ENCODE measurements at places on chromosomes 1 and 21.
A peak's percentile ranks its signal among the peaks of the same experiment; 100 is the strongest.

- DNase-seq: no peak
Observed at GRCh38 chr1:153646672-153647345, 11.7 kb upstream of the SNAPIN start.

- DNase-seq: no peak
Observed at GRCh38 chr1:17550729-17551584, 11.5 kb downstream of the ARHGEF10L start.

GRCh38 chr1:230916587-230917283, 48.4 kb upstream of the C1orf198 start:
- no peak for DNase-seq

GRCh38 chr1:50421768-50422674, 1.2 kb downstream of the DMRTA2 start:
- DNase-seq: no peak

GRCh38 chr1:153094426-153094825, at the start of gene SPRR2E:
SPRR2E (minus strand) TSS chr1:153094526; CDS start chr1:153093751, 775 bp downstream.
- DNase-seq: no peak

DNA sequence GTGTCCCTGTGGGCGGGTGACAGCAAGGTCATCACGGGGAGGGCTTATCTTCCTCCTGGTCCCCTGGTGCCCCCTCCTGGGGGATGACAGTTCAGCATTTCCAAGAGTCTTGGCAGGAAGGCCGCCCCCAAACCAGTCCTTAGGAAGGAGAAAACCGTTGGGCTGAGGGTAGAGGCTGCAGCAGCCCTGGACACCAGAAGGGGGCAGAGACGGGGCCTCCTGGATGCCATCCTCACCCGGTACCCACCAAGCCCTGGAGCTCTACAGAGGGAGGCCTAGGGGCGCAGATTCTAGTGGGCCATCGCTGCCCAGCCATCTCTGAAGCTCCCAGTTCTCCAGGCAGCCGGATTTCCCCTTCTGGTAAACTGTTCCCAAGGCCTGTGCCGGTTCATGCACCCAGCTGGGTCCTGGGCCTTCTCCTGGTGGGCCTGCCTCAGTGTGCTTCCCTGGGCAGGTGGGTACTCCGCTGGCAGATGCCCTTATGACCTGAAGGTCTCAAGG, 14.8 kb upstream of the ZNF669 start:
- peak; percentile 27 for DNase-seq

- no peak for DNase-seq
Observed at GRCh38 chr21:38984982-38985567, 179.3 kb downstream of the ETS2 start.

GRCh38 chr1:237444120-237444790, 402.3 kb downstream of the RYR2 start:
- DNase-seq: no peak

GRCh38 chr1:11337580-11338073, 64.6 kb downstream of the UBIAD1 start:
- DNase-seq: peak; percentile 67

- no peak for DNase-seq
Observed at GRCh38 chr1:221093903-221094791, 214.9 kb downstream of the HLX start.

DNA sequence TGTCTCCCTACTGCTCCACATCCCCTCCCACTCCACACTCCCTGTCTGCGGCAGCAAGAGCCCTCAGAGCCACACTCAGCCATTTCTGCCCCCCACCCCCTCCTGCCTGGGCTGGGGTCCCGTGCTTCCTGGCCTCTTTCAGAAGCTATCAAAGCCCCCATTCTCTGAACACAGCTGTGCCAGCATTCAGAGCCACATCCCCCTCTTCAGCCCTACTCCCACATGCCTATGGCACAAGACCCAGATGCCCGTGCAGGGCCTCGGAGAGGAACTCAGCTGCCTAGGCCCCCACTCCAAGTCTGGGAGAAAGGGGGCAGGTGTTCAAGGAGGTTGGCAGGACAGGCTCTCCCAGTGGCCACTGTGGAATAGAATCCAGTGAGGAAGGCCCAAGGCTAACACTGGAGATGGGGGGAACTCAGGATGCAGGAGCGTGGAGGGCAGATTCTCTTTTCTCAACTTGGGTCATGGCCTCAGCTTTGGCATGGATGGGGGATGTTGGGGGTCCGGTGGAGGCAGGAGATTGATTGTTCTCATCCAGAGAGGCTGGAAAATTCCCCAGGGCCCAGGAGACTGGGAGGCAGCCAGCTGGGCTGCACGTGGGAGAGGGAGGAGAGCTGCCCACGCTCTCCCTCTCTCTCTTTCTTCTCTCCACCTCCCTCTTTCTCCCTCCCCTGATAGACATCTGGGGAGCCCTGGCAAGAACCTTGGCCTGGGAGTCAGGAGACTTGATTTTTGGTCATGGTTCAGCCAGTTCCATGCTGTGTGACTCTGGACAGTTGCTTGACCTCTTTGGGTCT, 3.5 kb upstream of the BCAN start:
- DNase-seq: no peak

GRCh38 chr1:64166629-64167028, 36.8 kb upstream of the UBE2U start:
- DNase-seq: no peak

DNA sequence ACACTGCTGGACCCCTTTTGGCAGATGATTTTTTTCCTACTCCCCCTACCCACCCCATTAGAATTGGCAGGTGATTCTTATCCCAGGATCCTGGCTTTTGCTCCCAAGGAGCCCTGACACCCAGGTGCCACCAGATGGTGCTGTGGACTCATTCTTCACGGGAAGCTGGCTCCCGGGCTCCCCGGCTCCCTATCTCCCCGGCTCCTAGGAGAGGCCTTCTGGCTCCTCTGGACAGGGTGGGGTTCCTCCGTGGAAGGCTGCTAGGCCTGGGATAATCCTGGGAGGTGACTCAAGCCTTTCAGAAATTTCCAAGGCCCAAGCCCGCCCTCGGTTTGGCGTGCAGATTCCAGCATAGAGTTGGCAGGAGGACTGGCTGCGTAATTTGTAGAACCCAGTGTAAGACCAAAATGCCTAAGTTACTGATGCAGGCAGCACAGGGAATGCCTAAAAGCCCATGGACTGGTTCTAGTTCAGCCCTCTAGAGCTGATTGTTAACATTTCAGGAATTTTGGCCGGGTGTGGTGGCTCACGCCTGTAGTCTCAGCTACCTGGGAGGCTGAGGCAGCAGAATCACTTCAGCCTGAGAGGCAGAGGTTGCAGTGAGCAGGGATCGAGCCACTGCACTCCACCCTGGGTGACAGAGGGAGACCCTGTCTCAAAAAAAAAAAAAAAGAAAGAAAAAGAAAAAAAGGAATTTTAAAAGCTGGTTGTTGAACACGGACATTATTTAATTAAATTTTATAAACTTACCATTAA, 6.8 kb upstream of the BSDC1 start:
- DNase-seq: peak; percentile 56

DNA sequence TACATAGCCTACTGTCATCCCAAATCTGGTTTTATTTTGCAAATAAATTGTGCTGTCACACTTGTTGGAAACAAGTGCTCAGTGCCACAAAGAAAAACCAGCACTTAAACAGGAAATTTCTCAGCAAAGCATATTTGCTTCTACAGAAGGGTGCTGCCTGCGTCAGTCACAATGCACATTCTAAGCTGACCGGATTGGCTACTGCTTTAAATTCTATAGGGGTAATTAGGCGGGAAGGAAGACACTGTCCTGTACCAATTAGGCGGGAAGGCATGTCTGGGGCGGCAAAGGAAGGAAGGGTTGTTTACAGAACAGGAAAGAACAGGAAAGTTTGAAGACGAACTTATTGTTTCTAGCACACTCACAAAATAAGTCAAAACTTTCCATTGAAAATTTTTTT, 2.8 kb downstream of the IFI16 start:
- peak; percentile 53 for DNase-seq

DNA sequence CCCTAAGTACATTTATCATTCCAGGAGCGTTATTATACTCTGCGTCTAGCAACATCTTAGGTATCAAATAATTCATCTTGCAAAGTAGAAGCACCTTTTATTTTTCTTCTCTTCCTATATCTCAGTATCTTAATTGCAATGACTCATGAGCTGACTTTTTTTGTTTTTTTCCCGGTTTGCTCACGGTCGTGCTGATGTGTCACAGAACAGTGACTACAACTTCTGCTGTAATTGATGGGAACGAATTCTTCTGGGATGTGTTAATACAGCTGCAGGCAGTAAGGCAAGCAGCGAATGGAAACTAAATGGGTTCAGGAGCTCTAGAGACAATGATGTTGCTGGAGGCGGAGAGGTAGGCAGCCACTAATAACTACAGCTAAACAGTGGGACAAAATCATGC, 89.8 kb upstream of the TMPRSS15 start:
- DNase-seq: no peak

- no peak for DNase-seq
Observed at GRCh38 chr1:69737527-69738185, 169.9 kb downstream of the LRRC7 start.

DNA sequence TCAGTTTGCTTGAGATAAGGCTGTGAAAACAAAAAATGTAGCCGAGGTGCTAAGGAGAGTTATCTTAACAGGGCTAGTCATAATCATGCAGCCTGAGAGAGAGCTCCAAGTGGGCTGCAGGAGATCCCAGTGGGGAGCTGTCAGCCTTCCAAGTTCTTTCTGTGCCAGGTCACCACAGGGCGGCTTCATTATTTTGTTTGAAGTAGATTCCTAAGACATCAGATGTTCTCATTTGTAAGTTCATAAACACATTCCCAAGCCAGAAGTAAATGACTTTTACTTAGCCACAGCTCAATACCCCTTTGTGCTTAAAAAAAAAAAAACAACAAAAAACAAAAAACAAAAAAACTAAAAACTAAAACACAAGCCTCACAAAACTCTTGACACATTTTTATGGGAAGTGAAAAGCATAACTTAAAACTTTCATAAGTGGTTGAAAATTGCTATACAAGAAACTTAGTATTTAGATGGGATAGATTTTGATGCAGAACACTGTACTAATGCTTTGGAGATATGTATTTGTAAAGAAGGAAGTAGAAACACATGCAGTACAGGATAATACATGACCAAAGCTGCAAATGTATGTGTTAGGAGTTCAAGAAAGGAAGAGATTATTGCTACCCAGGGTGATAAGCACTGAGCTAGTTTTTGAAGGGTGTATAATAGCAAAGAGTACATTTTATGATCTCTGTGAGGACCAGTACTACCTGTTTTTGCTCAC, 8.6 kb downstream of the CDC14A start:
- no peak for DNase-seq

DNA sequence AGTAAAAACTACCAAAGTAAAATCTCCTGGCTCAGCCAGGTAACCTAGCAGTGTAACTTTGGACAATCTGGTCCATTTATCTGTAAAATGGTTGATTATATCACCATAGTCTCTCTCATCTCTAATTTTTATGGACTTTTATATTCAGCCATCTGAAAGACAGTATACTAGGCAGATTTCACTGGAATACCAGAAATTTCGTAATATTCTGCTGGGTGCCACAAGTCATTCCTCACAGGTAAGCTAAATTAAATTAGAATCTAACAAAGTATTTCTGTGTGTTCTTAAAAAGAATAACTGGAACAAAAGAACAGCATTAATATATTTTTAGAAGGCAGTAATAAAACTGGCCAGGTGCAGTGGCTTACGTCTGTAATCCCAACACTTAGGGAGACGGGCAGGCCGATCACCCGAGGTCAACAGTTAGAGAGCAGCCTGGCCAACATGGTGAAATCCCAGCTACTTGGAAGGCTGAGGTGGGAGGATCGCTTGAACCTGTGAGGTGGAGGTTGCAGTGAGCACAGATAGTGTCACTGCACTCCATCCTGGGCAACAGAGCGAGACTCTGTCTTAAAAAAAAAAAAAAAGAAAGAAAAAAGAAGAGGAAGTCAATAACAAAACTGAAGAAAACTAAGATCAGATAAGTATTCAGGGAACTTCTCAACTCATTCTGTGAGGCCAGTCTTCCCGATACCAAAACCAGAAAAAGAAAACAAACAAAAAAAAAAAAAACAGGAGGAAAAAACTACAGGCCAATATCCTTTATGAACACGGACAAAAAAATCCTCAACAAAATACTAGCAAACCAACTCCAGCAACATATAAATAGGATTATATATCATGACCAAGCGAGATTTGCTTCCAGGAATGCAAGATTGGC, 35.9 kb downstream of the PIK3R3 start:
- DNase-seq: no peak

- DNase-seq: no peak
Observed at GRCh38 chr1:182709225-182709764, 24.9 kb upstream of the RGS8 start.

GRCh38 chr1:210951279-210951678, 182.7 kb downstream of the KCNH1 start:
- no peak for DNase-seq

- DNase-seq: peak; percentile 7
Observed at GRCh38 chr1:30684881-30685795, 38.2 kb downstream of the MATN1 start.

DNA sequence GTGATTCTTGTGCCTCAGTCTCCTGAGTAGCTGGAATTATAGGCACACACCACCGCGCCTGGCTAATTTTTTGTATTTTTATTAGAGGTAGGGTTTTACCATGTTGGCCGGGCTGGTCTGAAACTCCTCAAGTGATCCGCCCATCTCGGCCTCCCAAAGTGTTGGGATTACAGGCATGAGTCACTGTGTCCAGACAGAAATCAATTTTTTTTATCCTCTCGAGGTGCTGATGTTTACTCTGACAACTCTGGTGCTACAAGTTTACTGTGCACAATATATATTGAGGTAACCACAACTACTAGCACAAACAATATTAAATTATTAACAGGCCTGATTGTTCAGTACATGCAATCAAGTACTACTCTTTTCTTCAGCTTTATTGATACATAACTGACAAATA, 39.7 kb downstream of the F13B start:
- DNase-seq: no peak

GRCh38 chr1:219945795-219946194, 17.4 kb upstream of the SLC30A10 start:
- no peak for DNase-seq

GRCh38 chr1:55213151-55213884, 1.8 kb downstream of the USP24 start:
- DNase-seq: no peak

GRCh38 chr1:52792036-52792435, 50.5 kb upstream of the ZYG11A start:
- no peak for DNase-seq

DNA sequence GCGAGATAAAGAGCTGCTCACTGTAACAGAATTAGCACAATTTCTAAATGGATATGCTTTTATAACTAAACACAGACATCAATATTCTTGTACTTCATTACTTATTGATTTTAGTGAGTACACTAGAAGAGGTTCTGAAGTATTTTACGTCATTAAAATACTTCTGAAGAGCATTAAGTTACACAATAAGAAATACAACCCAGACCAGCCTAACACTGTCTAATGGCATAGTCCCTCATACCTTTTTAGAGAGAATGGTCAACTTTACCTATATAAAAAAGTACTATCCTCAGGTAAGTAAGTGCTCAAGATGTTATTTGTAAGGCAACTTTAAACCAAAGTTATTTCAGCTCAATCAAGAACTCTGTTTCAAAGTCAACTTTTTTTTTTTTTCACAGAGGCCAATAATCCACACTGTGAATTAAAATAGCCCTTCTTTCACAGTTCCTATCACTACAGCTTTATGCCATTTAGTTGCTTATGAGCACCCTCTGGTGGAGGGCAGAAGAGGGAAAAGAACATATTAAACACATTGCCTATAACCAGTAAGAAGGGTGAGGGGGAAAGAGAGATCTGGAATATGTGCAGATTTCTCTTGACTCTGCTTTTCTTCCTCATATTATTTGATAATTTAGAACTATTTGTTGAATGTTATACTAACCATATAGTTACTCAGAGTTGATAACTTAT, 182.1 kb upstream of the DMRTA2 start:
- no peak for DNase-seq

GRCh38 chr1:65230731-65231481, 78.4 kb upstream of the DNAJC6 start:
- no peak for DNase-seq
